ENCODE measurements at places on chromosomes 3 and 15. TPM values are rescaled to one million over a fixed set of nuclear protein-coding genes. Genes with fewer than 3 reads are reported as not detected.

The GRAMD1C gene
- 30.3 TPM for total RNA-seq

The ARPP21 gene
- not detected for total RNA-seq

The ACKR2 gene
- total RNA-seq, result 12.5 TPM

The ARPIN gene
- 12.4 TPM for total RNA-seq
